AG04449 (cell line): ENCODE measurements at places on chromosomes 1 and 21.

GRCh38 chr21:36563341-36563926, 83.5 kb upstream of the CLDN14 start:
- DNase-seq = no peak

DNA sequence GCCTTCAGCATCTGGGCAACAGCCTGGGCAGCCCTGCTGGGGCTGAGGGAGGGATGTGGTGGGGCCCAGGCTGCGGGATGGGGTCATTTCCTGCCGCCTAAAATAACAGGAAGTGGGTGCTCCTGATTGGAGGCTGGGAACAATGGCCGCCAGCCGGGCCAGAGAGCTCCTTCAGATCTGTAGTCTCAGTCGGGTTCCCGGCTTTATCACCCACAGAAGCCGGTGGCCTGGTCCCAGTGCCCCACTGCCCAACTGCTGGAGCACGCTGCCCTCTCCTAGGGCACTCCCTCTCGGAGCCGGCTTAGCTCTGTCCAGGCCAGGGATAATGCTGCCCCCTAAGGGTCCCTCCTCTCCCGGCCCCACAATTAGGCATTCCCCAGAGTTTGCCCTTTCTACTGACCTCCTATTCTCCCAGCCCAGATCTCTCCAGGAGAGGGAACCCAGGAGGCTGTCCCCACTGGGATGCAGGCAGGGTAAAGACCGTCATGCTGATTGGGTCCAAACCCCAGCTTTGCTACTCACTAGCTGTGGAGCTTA, 5.1 kb downstream of the MAP7D1 start:
- no peak for DNase-seq

- DNase-seq = peak; percentile 100
Measured at GRCh38 chr21:46048926-46049889, 48.7 kb upstream of the COL6A2 start.

DNA sequence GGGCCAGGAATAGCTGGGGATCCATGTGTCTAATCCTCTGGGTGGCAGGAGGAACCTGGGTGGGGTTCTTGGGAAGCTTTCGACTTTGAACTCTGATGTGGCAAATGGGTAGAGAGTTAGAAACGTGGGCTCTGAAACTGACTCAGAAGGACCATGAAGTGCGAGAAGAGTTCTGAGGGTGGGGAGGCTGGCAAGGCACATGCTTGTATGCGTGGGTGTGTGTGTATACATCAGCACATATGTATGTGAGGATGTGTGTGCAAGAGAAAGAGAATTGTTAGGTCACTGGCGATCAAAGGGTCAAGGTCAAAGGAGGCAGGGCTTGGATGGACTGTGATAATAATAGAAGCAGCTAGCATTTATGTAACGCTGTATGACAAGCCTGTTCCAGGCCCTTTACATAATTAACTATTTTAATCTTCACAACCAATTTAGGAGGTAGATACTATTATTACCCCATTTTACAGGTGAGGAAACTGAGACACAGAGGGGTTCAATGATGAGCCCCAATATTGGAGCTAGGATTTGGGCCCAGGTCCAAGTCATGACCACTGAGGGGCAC, 84.5 kb upstream of the POU3F1 start:
- no peak for DNase-seq

- no peak for DNase-seq
Measured at GRCh38 chr1:160412028-160412362, 11.6 kb downstream of the VANGL2 start.

GRCh38 chr1:208211921-208212843, 32.0 kb downstream of the PLXNA2 start:
- DNase-seq = no peak

- no peak for DNase-seq
Measured at GRCh38 chr1:7159116-7159781, 374.0 kb downstream of the CAMTA1 start.

DNA sequence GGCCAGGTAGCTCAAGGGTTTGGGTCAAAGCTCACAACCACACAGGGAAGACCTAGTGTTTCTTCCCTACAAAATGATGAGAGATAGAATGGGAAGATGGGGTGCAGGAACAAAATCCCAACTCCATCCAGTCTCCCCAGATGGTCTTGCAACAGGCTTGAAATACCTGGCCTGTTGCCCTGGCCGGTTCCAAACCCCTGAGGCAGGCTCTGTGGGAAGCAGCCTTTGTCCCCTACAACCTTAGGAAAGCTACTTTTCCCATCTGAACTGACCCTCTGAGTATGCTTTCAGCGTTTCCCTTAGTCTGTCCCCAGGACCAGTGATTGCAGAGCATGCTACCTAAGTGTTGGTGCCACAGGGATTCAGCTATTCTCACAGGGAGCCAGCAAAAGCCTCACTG, 104.0 kb downstream of the GDAP2 start:
- DNase-seq = no peak

DNA sequence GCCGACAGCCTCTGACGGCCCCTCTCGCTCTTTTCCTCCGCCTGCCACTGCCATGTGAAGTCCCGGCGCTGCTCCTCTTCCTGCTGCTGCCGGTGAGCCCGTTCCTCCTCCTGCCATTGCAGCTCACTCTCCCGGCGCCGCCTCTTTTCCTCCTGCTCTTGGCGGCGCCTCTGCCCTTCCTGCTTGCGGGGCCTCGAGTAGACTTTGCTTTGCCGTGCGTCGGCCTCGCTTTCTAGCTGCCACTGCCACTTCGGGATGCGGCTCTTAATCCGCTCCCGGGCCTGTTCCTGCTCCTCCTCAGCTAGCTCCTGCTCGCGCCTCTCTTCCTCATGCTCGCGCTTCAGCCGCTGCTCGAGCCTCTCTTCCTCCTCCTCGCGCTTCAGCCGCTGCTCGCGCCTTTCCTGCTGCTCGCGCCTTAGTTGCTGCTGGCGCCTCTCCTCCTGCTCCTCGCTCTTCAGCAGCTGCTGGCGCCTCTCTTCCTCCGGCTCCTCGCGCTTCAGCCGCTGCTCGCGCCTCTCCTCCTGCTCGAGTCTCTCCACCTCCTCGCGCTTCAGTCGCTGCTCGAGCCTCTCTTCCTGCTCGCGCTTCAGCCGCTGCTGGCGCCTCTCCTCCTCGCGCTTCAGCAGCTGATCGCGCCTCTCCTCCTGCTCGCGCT, 4.3 kb downstream of the TCHH start:
- no peak for DNase-seq

GRCh38 chr1:160702100-160702499, 9.5 kb downstream of the CD48 start:
- DNase-seq = no peak
